Fibroblast of lung (primary cell): ENCODE measurements at places on chromosomes 5 and 9.

DNA sequence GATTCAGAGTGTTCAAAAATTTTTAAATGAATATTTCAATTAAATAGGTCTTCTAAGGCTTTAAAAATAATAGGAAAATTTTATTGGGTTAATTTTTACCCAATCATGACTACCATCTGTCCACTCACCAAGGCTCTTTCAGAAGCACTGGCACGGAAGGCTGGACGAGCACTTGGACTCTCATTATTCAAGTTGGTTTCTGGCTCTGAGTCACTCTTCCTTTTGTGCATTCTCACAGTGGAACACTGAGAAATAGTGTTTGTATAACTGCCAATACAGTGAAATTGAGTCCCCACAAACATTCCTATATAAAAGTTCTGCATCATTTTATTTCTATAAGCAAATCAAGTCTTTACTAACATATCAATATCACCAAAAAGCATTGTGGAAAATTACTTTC lies 1149.0 kb downstream of the EFNA5 start:
- peak; percentile 79 for DNase-seq

- DNase-seq = peak; percentile 85
Measured at GRCh38 chr5:54703133-54703532, 185.6 kb downstream of the SNX18 start.

GRCh38 chr5:127187706-127188105 lies 102.9 kb upstream of the MEGF10 start:
- DNase-seq = no peak

- DNase-seq = no peak
Measured at GRCh38 chr5:7849681-7850394, 1.1 kb downstream of the CFAP90 start.

GRCh38 chr9:100492952-100493351 lies 20.0 kb downstream of the TMEFF1 start:
- DNase-seq = peak; percentile 50
